Activated gamma-delta T cell (primary cell): ENCODE measurements at places on chromosomes 13 and 19.

DNA sequence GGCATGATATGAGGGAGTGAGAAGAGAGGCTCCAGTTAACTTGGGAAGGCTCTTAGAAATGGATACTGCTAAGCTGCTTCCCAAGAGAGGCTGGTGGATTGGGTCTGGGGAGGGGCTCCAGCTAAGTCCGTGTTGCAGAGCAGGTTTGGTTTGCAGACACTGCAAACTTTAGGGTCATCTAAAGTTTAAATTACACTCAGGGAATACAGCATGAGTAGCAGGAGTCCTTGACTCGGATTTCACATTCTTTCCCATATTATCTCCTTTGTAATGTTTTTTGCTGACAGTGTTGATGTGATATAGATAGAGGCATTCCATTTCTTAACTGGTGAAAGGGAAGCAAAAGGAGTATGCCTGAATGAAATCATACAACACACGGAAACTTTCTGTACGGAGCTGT, 31.9 kb downstream of the SGCG start:
- no peak for DNase-seq

GRCh38 chr13:103640606-103641005, 574.4 kb upstream of the SLC10A2 start:
- no peak for DNase-seq

- DNase-seq: peak; percentile 80
These were observed 4.0 kb downstream of the TPGS1 start for GRCh38 chr19:511101-511851.

GRCh38 chr13:85659493-85659892, 139.7 kb downstream of the SLITRK6 start:
- no peak for DNase-seq

DNA sequence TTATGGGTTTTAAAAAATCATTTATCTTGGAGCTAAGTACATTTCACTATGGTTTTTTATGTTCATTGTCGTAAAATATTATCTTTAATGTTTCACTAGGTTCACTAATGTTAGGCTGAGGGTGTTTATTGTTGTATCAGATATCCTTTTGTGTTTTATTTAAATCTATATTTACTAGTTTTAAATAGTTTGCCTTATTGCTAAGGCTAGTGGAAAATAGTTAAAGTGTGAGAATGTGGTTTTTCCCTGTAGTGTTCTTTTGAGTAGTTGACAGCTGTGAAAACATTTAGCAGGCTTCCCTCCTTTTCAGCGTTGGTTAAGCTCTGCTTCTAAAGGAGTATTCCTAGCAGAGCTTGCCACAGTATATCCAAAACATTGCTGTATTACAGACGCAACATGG, 139.0 kb downstream of the TM9SF2 start:
- no peak for DNase-seq

- DNase-seq: peak; percentile 77
These were observed 13.1 kb downstream of the TJP3 start for GRCh38 chr19:3721131-3721886.

DNA sequence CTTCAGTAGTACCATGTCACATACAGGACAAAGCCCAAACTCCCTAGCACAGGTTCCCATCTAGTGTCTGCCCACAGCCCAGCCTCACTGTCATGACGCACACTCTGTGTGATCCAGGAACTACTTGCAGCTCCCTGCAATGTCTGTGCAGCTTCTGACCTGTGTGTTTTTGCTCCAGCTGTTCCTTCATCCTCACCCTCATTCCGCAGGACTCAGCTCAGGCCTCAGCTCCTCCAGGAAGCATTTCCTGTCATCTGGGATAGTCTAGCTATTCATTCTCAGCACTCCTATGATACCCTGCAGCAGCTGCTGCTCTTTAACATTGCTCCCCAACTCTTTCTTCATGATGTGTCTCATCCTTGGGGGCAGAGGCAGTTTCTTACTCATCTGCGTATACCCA, 56.1 kb downstream of the ENOX1 start:
- DNase-seq: no peak

DNA sequence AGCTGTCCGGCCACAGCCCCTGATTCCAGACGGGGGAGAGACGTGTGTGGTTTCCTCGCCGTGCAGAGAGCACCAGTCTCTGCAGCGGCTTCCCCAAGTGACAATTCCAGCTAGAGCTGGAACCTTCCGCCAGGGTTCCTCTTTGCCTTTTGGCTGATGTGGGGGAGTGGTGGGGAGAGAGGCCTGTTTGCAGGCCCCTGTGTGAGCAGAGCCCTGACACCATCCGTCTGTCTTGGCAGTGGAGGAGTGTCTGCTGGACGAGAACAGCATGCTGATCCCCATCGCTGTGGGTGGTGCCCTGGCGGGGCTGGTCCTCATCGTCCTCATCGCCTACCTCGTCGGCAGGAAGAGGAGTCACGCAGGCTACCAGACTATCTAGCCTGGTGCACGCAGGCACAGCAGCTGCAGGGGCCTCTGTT, 25.0 kb downstream of the LAMP1 start:
- no peak for DNase-seq

DNA sequence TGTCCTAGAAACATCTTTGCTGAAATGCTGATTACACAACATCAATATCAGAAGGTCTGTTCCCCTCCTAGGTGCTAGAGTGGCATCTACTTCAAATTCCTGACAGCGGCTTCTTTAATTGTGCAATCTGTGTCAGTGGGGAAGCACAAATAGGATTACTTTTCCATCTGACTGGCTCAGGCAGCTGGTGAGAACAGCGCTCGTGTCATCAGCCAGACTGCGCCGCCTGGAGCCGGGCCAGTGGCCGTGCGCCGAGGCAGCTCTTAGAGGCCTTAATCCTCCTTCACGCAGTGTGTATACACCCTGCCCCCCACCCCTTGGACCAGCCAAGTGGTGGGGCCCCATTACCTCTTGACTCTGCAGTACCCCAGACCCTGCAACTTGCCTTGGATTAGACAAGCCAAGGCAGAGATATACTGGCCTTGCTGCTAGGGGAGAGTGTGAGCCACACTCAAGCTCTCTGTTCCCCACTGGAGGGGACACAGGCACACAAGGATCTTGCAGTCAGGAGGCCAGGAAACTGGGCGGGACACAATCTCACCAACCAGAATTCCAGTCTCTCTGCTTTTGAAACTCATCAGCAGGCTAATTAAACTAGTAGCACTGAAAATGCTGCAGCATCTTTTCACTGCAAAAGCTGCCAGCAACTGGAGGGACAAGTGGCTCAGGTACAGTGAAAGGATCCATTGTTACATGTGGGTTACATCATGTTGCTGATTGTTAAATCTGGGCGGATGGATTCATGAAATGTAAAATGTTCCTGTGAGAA, 48.9 kb upstream of the EPHX3 start:
- DNase-seq: no peak

- peak; percentile 61 for DNase-seq
These were observed 643 bp downstream of the SLC7A1 start for GRCh38 chr13:29594710-29595379.

DNA sequence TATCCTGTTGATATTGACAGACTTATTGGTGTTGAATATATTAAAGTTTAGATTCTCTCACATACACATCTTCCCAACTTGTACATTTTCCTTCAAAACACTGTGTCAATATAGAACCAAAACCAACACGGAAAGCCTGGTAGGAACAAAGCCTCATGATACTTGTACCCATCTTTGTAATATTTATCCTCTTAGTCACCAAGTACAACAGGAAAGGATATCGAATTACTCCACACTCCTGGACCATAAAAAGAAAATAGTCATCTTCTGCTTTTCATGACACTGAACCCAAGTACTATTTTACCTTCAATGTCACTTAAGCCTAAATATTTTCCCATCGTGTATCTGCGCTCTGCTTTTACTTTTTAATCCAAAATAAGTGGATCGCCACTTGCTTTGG, 702.9 kb upstream of the PCDH9 start:
- DNase-seq: no peak

GRCh38 chr13:79228972-79229371, 177.1 kb downstream of the RBM26 start:
- no peak for DNase-seq

DNA sequence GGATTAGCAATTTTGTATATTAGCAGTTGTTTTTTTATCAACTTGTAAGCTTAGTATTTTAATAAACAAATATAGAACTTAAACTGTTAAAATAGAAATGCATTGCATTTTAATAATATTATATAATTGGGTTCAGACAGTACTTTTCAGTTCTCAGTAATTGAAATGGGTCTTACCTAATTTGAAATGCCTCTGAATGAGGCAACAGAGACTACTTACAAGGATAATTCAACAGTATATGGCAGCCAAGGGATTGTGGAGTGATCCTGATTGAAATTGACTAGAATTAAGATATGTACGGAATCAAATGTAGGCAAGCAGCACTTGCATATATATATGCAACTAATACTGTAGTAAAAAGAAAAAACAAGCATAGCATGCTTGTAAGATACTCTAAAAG, 1503.9 kb upstream of the MIR17HG start:
- no peak for DNase-seq

DNA sequence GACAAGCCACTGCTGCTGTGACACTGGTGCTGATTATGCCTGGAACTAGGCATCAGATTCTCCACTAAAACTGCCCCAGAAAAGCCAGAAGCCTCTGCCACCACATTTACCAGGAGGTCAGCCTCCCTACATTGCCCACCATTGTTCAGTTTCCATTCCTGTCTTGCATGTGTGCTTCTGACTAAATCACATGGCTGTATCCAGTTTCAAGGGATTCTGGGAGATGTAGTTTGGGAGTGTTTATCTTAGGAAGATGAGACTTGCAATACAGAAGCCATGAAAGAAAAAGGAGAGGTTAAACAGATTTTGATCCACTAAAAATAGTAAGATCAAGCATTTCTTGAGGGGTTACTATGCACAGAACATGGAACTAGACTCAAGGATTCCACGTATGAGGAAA, 40.7 kb upstream of the SERPINE3 start:
- no peak for DNase-seq

DNA sequence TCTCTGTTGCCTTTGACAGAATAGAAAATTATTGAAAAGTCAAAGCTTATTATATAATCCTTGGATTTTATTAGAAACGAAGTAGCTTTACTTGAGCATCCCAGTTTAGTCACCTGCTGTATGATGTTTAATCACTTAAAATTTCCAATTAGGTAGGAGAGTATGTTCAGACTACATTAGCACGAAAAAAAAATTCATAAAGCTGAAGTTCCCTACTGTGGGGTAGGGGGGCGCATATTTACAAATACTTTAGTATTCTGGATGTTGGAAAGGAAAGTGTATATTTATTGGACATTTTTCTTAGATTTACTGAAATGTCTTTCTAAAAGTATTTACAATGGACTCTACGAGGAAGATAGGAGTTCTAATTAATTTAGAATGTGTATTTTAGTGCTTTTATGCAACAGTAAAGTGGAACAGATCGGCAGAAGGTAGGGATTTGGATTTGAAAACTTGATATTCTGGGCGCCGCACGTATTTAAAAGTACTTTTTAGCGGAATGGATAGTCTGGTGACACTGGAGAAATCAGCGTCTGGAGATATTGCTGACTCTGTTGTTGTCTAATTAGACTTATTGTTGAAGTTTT, 1.9 kb downstream of the CDK8 start:
- no peak for DNase-seq

DNA sequence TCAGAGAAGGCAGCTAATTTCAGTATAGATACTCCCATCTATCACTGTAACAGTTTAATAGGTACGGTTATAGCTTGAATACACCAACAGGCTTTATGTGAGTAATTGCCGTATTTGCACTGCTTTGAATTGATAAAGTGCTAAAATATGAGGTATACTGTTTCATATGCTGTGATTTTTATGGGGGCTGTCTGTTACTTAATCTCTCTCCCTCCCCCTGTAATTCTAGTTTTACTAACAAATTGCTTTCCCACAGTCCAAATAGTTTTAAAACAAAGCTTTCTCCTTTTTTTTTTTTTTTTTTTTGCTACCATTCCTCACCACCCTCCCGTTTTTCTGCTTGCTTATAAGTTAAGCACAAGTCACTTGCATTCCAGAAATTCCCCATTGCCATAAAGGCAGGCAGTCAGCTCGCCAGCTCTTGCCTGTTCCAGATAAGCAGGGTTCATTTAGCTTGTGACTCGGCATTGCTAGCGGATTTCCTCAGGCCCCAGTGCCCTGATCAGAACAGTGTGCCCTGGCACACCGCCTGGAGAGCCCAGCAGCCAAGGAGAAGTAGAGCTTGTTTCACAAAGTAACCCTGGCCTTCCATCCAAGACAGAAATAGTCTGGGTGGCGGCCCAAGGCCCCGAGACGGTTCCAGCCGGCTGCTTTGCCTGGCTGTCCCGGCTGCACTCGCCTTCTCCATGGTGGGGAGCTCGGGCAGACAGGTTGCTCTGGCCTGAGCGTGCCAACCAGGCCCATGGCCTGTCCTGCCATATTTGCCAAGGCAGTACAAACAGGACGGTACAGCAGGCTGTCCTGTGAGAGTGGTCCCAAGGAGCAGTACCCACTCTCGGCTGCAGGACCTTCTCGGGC, 43.5 kb upstream of the NPAS1 start:
- no peak for DNase-seq

DNA sequence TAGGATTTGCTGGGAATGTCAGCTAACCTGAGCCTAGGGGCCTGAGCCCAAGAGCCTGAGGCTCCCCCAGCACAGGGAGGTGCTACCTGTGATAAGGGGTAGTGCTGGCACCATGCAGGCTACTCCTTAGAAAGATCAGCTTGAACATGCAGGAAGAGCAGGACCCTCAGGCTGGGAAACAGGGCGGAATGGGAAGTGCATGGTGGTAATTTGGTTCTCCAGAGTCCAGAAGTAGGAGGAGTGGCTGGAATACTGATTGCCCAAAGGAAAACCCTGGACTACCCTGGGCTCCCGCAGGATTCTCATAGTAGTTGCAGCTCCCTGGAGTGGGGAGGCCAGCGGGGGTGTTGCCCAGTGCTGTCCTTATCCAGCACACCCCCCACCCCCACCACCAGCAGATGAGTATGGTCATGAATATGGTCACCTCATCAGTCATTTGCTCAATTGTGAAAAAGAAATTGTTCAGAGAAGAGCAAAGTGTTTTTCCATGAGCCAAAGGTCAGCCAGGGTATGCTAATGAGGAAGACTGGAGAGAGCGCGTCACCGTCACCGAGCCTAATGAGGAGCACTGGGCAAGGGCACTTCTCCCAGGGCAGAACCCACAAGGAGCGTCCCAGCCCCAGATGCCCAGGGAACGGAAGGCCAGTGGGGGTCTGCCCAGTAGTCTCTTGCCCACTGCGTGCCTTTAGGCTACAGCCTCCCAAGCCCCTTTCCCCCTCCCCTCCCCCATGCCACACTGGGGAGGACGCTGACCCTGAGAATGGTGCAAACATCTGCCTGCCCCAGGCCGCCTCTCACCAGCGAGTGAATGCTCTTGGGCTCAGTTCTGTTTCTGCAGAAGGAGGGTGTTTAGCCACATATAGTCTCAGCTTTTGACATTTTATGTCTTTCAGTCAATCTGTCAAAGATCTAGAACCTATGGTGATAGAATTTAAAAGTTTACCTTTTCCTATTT, 5.3 kb downstream of the SLC25A15 start:
- DNase-seq: no peak

DNA sequence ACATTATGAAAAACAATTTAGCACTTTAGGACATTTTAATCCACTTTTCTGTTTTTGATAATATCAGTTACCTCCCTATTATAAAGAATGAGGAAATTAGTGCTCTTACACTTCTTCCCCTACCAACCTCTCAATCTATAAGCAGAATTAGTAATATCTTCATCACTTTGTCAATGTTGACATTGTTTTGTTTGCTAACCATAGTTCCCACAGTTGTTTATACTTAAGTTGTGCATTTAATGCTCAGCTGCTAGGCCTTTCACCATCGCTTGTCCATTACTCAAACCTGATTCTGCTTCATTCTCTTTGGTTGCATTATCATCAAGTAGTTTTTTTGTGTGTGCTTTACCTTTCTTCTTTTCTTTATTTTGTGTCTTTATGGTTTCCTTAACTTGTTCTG, 132.1 kb downstream of the CDK8 start:
- DNase-seq: no peak
